ENCODE measurements at places on chromosomes 12 and 14.

- no peak for DNase-seq
These were observed 108.2 kb upstream of the MED13L start for GRCh38 chr12:116385486-116386217.

DNA sequence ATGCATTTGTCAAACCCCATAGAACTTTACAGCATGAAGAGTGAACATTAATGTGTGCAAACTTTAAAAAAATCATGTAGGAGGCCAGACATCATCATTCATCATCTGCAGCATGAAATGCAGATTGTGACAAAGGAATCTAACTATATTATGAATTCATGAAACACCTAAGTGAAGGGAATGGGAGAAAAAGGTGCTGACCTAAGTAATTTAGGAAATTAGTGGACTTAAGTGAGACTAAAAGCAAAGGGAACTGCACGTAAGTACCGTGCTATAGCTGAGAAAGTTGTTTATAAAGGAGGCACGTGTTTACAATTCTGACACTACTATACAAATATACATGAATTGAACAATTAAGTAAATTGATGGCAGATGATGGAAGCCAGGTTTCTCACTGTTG lies 37.6 kb upstream of the JDP2 start:
- no peak for DNase-seq

- no peak for DNase-seq
These were observed 1.2 kb downstream of the KCNJ8 start for GRCh38 chr12:21773263-21773741.

DNA sequence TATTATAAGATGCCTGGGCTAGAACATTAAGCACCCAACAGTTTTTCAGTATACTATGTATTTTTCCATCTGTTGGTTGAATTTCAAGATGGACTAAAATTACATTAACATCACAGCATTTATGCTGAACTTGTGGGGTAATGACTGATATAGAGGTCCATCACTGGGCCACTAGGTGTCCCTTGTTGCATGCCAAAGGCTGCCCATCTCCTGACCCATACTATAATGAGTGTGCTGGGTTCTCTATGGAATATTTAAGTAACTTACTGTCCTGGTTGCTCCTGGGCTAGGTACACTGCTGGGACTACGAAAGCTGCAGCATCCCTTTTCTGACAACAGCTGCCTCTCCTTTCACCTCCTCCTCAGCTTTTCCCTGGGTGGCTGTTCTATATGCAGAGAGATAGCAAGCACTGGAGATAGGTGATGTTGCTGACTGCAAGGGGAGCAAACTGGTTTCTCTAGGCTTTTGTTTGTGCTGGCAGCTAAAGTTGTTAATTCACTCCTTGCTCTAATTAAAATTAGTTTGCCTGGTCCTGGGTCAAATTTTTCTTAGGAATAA lies 138.6 kb upstream of the TRHDE start:
- no peak for DNase-seq

DNA sequence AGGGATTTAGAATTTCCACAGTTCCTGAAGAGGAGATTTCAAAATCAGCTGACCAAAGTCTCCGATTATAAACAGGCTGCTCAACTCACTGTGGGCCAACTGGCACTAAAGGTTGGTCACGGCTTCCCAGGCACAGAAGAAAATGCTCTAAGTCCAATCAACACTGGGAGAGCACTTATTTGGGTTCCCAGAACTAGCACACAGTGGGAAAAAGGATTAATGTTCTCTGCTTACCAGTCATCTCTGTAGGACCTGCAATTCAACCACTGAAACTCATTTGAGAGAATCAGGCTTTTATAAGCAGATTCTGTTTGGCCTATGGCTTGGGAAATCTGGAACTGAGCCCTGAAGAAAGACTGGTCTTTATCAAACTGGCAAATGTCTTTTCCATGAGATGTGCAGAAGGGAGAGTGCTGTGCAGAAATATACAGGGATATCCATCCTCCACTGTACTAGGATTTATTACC lies 49.4 kb downstream of the ABCC9 start:
- no peak for DNase-seq

GRCh38 chr12:45989721-45990467 lies 480 bp downstream of the SCAF11 start:
- DNase-seq: peak; percentile 55

GRCh38 chr12:106021516-106021915 lies 117.2 kb downstream of the NUAK1 start:
- DNase-seq: no peak

All from NCI-H187 treated with DMSO at 0.1 percent for 48 hours (cell line).